ENCODE measurements at places on chromosomes 7 and 10.

GRCh38 chr7:141042222-141043193 is 27.8 kb upstream of the MRPS33 start:
- peaks cover 40% of the 10 kb centered on the region for H3K27me3 ChIP-seq
- H3K36me3 ChIP-seq = no peaks in the 10 kb centered on the region
- H3K4me3 ChIP-seq = no peak overlapping the region
- no peak for DNase-seq
- H3K4me1 ChIP-seq = no peaks in the 10 kb centered on the region

DNA sequence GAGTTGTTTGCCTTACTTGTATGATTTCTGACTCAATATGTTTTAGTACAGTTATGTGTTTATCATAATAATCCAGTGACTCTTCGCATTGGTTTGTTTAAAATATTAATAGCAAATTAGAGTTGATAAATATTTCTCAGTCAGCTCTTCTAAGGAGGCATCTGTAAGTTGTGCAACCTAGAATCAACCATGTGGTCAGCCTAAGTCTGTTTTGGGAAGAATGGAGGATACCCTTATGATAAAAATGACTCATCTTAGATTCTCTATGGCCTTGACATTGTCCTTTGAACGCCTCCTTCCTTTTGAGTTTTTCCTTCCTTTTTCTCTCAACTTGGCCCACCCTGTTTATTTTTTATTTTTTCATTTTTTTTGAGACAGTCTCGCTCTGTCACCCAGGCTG is 18.8 kb downstream of the DNAJC9 start:
- no peaks in the 10 kb centered on the region for H3K4me1 ChIP-seq
- no peak overlapping the region for H3K27ac ChIP-seq
- H3K36me3 ChIP-seq = peaks cover 10% of the 10 kb centered on the region
- H3K27me3 ChIP-seq = no peaks in the 10 kb centered on the region
- DNase-seq = no peak
- no peak overlapping the region for H3K4me3 ChIP-seq

- H3K4me3 ChIP-seq = no peak overlapping the region
- DNase-seq = no peak
- no peak overlapping the region for H3K27ac ChIP-seq
- peaks cover 52% of the 10 kb centered on the region for H3K27me3 ChIP-seq
- H3K36me3 ChIP-seq = no peaks in the 10 kb centered on the region
These were observed 11.2 kb downstream of the ADRA2A start for GRCh38 chr10:111087968-111088505.

- H3K4me1 ChIP-seq = no peaks in the 10 kb centered on the region
- DNase-seq = no peak
- no peak overlapping the region for H3K4me3 ChIP-seq
- no peak overlapping the region for H3K27ac ChIP-seq
- no peaks in the 10 kb centered on the region for H3K36me3 ChIP-seq
These were observed 138.1 kb downstream of the NOC3L start for GRCh38 chr10:94224656-94225055.

GRCh38 chr10:100569687-100570481 is 34.1 kb downstream of the HIF1AN start:
- no peaks in the 10 kb centered on the region for H3K36me3 ChIP-seq
- no peak for DNase-seq
- no peak overlapping the region for H3K27ac ChIP-seq
- H3K27me3 ChIP-seq = peaks cover 31% of the 10 kb centered on the region

DNA sequence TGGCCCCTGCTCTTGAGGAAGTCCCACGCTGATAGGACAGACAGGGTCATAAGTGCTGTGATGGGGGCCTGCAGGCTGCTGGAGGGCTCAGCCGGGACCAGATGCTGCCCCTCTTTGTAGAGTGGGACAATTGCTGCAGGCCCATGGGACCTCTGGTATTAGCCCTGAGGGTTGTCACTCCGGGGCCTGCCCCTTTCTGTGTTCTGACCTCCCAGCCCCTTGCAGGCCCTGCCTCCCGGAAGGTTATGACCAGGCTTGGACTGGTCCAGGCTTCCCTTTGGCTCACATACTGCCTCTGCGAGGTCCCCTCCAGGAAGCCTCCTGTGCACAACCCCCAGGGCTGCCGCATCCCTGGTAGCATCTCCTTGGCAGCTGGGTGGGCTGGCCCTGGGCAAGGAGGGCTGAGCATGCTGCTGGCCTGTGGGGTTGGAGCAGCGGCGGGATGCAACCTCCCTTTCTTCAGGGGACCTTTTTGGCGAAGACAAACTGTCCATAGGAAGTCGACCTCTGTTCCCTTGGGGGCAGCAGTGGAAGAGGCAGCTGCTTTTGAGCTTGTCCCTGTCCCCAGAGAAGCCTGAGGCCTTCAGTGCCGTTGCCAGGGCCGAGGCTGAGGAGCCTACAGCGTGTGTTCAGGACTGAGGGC is 8.8 kb downstream of the LIMK1 start:
- H3K4me1 ChIP-seq = peaks cover 35% of the 10 kb centered on the region
- DNase-seq = no peak
- peak overlapping the region; percentile 92 for H3K4me3 ChIP-seq
- no peaks in the 10 kb centered on the region for H3K27me3 ChIP-seq
- no peaks in the 10 kb centered on the region for H3K36me3 ChIP-seq

GRCh38 chr7:41244246-41244645 is 458.6 kb downstream of the INHBA start:
- DNase-seq = no peak
- no peaks in the 10 kb centered on the region for H3K36me3 ChIP-seq
- no peak overlapping the region for H3K27ac ChIP-seq
- H3K4me3 ChIP-seq = no peak overlapping the region

DNA sequence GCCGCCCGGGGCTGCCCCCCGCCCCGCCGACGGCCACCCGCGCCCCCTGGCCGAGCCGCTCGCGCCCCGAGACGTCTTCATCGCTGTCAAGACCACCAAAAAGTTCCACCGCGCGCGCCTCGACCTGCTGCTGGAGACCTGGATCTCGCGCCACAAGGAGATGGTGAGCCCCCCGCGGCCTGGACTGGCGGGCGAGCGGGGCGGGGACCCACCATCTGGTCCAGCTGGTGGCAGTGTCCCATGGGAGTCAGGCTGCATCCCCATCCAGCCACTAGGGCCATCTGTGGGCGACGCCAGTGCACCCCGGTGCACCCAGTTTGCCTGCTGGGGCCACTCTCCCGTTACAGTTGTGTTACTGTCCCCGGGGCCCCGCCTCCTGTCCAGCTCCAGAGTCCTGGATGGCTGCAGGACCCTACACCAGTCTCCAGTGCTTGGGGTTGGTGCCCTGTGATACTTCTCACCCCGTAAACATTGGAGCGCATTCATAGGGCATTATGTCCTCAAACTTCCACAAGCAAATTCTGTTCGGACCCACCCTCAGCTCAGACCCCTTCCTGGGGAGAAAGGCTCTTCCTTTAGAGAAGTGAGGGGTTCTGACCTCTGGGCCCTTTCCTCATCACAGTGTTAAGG is 672 bp downstream of the LFNG start:
- H3K27ac ChIP-seq = peak overlapping the region; percentile 84
- peaks cover 45% of the 10 kb centered on the region for H3K4me1 ChIP-seq
- peak overlapping the region; percentile 92 for H3K4me3 ChIP-seq
- no peak for DNase-seq
- H3K36me3 ChIP-seq = peaks cover 13% of the 10 kb centered on the region
- no peaks in the 10 kb centered on the region for H3K27me3 ChIP-seq

- no peaks in the 10 kb centered on the region for H3K36me3 ChIP-seq
- H3K27me3 ChIP-seq = peaks cover 32% of the 10 kb centered on the region
- no peaks in the 10 kb centered on the region for H3K4me1 ChIP-seq
- no peak overlapping the region for H3K27ac ChIP-seq
These were observed 10.4 kb upstream of the CALML3 start for GRCh38 chr10:5514226-5514850.

- H3K4me3 ChIP-seq = no peak overlapping the region
- no peak overlapping the region for H3K27ac ChIP-seq
These were observed 339.7 kb downstream of the HGF start for GRCh38 chr7:81430150-81430549.

- H3K27me3 ChIP-seq = no peaks in the 10 kb centered on the region
- H3K4me3 ChIP-seq = no peak overlapping the region
- no peaks in the 10 kb centered on the region for H3K36me3 ChIP-seq
- H3K27ac ChIP-seq = no peak overlapping the region
- no peak for DNase-seq
These were observed 24.6 kb upstream of the WNT2 start for GRCh38 chr7:117347480-117347879.

DNA sequence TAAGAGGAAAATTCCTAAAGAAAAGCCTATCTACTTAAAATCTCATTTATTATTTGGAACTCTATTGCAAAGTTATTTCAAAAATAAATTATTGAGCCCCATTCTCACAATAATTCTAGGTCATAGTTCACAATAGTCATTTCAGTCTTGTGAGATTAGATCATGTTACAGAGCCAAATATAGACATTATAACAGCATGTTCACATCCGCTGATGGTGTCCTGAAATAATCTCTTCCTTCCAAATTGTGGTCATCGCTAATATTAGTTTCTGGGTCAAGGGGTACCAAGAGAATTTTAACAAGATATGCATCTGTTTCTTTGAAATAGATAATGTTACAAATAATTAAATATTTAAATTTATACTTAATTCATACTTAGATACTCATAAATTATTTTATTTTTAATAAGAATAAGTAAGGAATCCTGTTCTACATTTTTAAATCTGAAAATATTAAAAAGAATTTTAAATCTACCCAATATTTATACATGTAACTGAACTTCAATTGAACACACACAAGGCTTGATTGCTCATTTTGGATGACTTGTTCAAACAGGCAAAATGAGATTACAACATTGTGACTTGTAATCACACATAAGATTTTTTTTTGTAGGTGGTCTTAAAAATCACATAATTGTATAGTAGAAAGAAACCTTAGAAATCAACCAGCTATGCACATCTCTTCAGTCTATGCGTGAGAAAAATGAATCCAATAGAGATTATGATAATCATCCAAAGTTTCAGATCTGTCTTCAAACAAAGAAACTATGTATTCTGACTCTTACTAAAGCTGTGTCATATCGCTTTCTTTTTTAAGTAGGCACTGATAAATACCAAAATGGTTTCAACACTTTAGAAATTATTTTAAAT is 13.1 kb downstream of the GNAT3 start:
- no peaks in the 10 kb centered on the region for H3K36me3 ChIP-seq
- H3K4me3 ChIP-seq = no peak overlapping the region
- no peaks in the 10 kb centered on the region for H3K4me1 ChIP-seq
- no peaks in the 10 kb centered on the region for H3K27me3 ChIP-seq
- H3K27ac ChIP-seq = no peak overlapping the region

GRCh38 chr7:139586286-139586685 is 62.8 kb downstream of the CLEC2L start:
- H3K4me3 ChIP-seq = no peak overlapping the region
- no peak overlapping the region for H3K27ac ChIP-seq
- no peaks in the 10 kb centered on the region for H3K4me1 ChIP-seq
- H3K27me3 ChIP-seq = no peaks in the 10 kb centered on the region
- no peak for DNase-seq
- peaks cover 2% of the 10 kb centered on the region for H3K36me3 ChIP-seq

GRCh38 chr7:126958367-126958766 is 294.4 kb downstream of the GRM8 start:
- no peaks in the 10 kb centered on the region for H3K4me1 ChIP-seq
- no peaks in the 10 kb centered on the region for H3K36me3 ChIP-seq
- no peaks in the 10 kb centered on the region for H3K27me3 ChIP-seq
- no peak overlapping the region for H3K27ac ChIP-seq
